ENCODE measurements at places on chromosomes 2 and 18.
A peak's percentile ranks its signal among the peaks of the same experiment; 100 is the strongest.

- no peak for DNase-seq
Observed at GRCh38 chr2:141728886-141729285, 401.9 kb downstream of the LRP1B start.

DNA sequence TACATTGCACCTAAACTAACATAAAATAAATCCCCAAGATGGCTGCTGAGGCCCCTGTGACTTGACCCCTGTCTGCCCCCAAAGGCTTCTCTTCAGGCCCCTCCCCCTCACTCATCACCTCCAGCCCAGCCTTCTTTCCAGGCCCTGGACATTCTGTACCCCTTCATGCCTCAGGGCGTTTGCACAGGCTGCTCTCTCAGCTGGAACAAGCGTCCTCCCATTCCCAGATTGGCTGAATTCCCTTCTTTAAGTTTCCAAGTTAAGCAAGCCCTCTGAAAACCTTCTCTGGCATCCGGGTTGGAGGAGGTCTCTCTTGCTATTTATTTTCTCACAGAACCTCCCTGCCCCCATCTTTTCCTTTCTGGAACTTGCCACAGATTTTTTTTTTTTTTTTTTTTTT lies 165.2 kb upstream of the BCL2L11 start:
- DNase-seq, result no peak

DNA sequence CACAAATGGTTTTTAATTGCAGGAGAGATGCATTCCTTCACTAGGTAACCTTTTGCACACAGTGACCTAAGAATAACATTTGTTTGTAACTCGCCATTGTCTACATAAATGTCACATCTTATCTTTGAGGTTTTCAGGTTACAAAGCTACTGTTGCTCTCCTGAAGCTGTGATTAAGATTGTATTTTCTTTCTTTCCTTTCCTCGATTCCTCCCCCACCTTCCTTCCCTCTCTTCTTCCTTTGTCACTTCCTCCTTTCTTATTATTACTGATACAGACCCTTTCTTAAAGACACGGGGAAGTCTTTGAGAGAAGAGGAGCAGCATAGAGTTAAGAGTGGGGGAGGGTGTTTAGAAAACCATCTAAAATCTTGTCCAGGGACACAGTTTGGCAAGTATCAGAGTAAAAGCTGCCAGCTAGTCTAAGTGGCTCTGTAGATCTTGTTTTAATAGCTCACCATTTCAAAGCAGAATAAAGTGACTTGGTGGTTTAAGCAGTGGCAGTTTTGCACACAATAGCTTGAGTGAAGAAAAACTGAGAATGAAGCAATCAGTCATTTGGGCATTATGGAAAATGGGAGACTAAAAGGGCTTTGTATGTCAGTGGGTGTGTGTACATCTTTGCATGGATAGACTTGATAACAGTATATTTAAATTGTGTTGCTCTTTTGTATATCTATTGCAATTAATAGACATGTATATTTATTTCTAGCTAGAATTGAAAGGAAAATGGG lies 10.9 kb downstream of the CERS6 start:
- no peak for DNase-seq

GRCh38 chr18:25174324-25174723 lies 177.6 kb downstream of the ZNF521 start:
- no peak for DNase-seq

DNA sequence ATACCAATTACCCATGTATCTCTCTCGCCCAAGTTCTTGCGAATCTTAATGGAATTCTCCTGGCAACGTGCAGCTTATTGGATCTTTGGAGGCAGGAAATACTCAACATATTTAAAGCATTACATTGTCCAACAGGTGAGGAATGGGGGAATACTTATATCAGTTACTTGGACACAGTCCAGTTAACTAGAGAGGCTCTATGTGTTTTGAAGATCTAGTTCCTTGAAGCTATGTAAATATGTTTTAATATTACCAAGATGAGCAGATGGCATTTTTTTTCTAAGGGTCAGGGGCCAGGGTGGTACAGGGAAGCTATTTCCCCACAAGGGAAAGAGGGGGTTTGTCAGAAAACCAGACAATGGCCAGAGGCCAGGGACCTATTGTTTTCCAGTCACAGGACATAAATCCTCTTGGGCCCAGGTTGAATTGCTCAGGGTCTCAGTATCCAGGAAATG lies 26.8 kb upstream of the MC5R start:
- no peak for DNase-seq

DNA sequence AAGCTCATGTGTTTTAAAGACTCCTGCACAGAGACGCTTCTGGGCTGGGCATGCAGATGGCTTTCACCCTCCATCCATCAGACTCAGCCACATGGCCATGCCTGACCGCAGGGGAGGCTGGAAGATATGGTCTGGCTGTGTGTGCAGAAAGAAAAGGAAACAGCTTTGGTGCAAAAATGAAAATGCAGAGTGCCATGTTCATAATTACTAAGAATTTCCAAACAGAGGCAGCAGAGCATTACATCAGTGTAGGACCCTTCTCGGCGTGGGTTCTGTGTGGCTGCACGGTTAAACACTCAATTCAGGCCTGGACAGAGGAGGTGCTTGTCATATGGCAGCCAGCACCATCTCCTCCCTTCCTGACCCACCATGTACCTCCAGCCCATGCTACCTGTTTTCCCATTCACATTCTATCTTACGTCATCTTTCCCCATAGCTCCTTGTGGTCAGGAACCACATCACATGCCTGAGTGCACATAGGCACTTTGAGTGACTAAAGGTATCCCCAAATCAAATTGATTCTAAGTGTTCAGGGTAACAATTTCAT lies 200.3 kb upstream of the ID2 start:
- no peak for DNase-seq

DNA sequence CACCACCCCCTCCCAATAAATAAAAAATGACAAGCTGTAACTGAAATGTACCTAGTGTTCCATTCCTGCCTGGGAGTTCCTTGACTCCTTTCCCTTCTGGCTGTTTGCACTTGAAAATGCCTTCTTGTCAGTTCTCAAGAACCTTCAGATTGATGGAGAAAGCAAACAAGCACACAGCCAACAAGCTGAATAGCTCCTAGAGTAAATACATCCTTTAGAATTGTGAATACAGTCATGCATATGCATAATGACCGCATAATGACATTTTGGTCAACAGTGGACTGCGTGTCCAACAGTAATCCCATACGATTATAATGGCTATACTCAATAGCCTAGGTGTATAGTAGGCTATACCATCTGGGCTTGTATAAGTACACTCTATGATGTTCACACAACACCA lies 97.0 kb downstream of the LYPD6 start:
- DNase-seq, result no peak

GRCh38 chr2:228102949-228103348 lies 78.5 kb downstream of the SPHKAP start:
- DNase-seq, result no peak

- DNase-seq, result no peak
Observed at GRCh38 chr2:64524604-64525316, 632 bp downstream of the AFTPH start.

DNA sequence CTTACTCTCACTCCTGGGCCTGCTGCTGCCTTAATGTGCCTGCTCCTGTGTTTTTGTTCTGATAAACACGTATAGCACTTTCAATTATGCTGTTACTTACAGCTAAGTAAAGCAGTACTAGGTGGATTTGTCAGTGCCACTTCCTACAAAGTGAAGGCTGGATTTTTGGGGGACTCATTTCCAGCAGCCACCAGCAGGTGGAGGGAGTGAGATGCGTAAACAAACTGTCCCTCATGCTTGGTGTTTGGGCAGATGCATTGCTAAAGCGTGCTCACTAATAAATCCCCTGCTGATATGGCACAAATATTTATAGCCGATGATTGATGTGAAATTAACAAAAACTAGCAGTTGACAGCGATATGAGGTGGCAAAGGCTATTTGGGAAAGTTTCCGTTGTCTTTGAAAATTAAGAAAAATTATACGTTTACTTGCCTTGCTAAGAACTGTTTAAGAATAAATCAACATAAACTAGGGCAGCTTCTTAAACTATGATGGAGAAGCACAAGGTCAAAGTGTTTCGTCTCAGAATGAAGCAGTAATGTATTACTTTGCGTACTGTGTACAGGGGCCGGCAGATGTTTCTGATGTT lies 101.7 kb downstream of the AGAP1 start:
- peak; percentile 8 for DNase-seq
